AG20443 (cell line): ENCODE measurements at places on chromosomes 5 and 9.

- DNase-seq = no peak
These were observed 341.4 kb upstream of the EDIL3 start for GRCh38 chr5:84725946-84726570.

GRCh38 chr5:180557217-180557809 is 34.0 kb downstream of the SCGB3A1 start:
- DNase-seq = no peak

DNA sequence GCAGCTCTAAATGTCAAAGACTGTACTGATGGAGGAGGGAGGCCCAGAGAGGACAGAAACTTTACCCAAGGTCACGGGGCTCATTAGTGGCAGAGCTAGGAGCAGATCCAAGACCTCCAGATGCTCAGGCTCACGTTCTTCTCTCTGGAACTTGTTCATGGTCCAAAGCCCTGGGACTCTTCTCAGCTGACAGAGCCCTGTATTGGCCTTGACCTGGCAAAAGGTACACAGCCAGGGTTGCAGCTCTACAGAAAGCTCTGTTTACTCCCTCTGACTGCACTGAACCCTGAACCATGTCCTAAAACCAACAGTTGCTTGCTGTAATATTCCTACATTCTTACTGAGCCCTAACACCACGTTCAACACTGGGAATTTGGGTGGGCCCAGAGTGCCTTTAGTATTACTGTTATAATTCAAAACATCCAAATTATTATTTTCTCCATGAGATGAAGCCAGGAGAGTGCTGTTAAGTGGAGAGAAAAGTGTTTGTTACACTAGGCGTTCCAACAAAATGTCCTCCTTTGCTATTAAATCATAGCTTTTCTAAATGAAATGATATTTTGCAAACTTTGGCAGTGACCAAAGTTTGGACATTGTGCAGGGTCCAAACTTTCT is 602.4 kb upstream of the CLINT1 start:
- no peak for DNase-seq

DNA sequence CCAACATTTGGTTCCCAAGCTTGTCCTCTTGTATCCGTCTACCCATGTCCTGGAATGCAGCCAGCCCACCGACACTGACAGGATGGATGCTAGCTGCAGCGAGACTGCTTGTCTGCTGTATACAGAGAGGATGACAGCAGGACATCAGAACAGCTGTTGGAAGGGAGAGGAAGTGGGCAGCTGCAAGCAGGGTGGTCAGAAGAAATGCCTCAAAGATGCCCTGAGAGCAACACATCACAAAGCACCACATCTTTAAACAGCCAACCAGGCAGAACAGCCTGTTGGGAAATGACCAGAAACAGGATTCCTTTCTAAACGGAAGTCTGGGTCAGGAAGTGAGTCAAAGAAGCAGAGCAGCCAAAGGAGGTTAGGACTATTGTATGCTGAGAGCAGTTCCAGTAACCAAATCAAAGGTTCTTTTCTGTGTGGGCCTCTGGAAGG is 219.1 kb downstream of the NDUFS4 start:
- peak; percentile 76 for DNase-seq

DNA sequence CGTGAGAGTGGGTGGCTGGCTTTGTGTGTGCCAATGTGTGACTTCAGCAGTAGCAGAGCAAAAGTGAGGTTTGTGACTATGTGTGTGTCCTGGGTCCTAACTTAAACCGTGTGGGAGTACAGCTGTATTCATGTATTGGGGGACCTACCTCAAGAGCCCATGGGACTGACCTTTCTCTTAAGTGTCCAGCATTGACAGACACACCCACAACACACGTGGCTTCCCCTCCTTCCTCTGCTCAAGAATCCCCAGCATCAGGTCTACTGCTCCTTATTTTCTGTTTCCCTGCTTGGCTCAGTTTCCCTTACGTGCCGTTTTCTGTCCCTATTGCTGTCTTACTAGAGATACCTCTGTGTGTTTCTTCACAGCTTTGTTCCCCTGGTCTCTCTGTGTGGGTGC is 616 bp downstream of the IL11RA start:
- DNase-seq = no peak

- DNase-seq = peak; percentile 76
These were observed 122.1 kb upstream of the DAPK1 start for GRCh38 chr9:87375397-87376073.

DNA sequence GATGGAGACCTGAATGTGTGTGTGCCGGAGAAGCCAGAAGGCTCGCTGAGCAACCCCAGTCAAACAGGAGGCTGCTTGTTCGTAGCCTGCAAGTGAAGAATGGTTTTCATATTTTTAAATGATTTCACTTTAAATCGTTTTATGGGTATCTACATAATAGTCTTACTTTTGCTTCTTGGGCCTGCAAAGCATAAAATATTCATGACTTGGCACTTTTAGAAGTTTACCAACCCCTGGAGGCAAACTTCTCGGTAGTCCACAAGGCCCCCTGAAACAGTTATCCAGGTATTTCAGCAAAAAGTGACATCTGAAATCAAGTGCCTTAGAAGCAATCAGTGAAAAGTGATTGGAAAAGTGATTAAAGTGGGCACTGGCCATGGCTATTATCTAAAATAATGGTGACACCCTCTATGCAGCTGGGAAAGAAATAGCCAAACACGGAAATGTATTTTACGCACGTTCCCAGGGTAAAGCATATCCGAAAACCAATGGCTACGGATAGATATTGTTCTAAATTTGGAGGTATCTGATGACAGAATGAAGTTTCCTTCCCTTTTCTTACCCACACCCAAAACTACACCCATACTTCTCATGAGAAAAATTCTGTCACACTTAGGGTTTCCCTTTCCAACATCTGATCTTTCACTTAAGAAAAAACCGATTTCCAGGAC is 39.0 kb downstream of the RAPGEF1 start:
- DNase-seq = no peak

DNA sequence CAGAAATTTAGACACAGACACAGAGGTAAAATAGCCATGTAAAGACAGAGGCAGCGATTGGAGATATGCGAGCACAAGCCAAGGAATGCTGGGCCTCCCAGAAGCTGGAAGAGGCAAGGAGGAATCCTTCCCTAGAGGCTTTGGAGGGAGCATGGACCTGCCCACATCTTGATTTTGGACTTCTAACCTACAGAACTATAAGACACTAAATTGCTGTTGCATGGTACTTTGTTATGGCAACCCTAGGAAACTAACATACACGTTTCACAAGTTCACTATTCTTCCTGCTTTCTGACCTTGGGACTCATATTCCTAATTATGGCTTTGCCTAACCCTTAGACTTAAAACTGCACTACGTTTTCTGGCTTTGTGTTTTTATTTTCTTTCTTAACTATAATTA is 4.6 kb upstream of the LURAP1L start:
- DNase-seq = no peak

- DNase-seq = no peak
These were observed 113.2 kb downstream of the UNC13B start for GRCh38 chr9:35274993-35275392.

- no peak for DNase-seq
These were observed 17.5 kb upstream of the ERAP1 start for GRCh38 chr5:96825243-96825642.

DNA sequence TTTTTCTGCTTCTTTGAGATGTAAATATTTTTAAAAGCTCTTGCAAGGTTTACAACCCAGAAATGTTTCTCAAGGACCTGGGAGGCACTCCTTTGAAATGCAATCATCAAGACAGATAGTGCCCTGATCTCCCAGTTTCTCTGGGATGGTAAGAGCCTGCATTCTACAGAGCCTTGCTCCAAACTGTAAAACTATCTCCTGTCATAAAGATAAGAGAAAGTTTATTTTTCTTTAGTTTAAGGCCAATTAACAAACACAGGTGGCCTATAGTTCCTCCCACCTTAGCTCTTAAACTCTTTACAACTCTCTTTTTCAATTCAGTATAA is 1231.1 kb upstream of the NUDT12 start:
- DNase-seq = no peak

DNA sequence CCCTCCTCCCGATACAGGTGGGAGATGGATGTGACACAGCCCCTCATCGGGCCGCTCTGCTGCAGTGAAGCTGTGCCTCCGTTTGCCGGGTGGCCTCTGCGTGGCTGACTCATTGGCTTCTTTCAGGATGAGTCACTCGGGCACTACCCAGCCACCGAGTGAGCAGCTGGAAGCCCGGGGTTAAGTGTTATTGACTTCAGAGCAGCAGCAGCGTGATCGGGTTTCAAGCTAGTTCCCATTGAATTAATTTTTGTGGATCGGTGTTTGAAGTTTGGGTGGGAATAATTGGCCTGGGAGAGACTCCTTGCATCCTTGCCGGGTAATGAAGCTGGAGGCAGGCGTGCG is 266.4 kb upstream of the IRX4 start:
- DNase-seq = no peak

- DNase-seq = no peak
These were observed 110.3 kb upstream of the PTCH1 start for GRCh38 chr9:95626885-95627558.

GRCh38 chr9:110049699-110050450 is 158.1 kb downstream of the C9orf152 start:
- DNase-seq = peak; percentile 34

DNA sequence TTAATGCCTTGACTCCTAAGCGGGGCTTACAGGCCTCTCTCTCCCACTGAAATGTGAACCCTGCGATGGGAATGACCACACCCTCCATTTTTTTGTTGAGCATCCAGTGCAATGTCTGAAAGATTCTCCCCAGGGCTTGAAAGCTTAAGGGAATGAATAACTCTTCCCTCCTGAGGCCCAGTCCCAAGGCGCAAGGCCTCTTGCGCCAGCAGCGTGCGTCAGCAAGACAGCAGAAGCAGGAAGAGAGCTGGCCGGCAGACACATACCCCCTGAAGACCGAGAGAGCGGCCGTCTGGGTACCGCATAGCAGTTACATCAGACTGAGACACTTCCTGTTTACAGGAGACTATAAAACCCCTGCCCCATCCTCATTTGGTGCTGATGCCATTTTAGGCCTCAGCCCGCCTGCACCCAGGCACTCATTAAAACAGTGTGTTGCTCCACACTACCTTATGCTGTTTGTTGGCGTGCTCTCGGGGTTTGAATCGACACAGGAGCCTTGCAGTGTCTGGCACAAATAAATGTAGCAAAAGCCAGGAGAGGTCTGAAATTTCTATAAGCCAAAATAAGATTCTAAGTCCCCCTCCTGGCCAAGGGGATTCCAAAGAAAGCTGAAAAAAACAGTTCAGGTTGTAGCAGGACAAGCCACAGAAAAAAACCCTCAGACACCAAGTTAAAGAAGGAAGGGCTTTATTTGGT is 62.3 kb downstream of the GDNF start:
- DNase-seq = no peak

GRCh38 chr9:87513161-87513560 is 15.5 kb downstream of the DAPK1 start:
- DNase-seq = no peak

DNA sequence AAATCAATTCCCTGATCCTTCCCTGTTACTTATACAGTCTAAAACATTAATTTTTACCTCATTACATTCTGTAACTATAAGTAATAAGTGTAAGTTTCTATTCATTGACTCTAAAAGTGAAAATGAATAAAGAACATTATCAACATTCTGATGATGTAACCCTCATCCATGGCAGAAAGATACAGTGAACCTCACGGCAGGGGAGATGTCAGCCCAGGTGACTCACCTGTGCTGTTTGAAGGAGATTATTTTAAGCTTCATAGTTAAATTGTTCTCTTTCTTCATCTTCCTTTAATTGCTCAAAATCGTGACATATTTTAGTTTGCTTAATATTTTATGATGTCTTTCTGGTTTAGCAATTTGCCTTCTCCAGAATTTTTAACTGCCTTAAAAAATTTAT is 268.1 kb downstream of the FSTL4 start:
- no peak for DNase-seq

DNA sequence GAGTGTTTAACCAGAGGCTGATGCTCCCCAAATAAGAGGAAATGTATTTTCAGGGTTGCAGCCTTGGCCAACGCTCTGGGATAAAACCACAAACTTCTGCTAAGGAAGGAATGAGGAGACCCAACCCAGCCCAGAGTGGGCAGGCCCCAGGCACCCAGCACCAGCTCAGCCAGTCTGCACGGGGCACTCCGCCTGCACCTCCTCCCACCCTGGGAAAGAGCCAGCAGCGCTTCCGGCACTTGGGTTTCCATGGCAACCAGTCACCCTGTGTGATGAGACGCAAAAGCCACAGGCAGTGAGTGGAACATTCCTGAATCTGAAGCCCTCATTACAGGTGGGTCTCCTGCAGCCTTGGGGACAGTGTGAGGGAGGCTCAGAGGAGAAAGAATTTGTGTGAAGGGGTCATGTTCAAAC is 85.2 kb upstream of the ZBTB43 start:
- DNase-seq = peak; percentile 21

GRCh38 chr9:14412775-14413174 is 98.8 kb upstream of the NFIB start:
- DNase-seq = no peak

- DNase-seq = peak; percentile 58
These were observed 55.9 kb upstream of the MYO10 start for GRCh38 chr5:16992006-16992405.

DNA sequence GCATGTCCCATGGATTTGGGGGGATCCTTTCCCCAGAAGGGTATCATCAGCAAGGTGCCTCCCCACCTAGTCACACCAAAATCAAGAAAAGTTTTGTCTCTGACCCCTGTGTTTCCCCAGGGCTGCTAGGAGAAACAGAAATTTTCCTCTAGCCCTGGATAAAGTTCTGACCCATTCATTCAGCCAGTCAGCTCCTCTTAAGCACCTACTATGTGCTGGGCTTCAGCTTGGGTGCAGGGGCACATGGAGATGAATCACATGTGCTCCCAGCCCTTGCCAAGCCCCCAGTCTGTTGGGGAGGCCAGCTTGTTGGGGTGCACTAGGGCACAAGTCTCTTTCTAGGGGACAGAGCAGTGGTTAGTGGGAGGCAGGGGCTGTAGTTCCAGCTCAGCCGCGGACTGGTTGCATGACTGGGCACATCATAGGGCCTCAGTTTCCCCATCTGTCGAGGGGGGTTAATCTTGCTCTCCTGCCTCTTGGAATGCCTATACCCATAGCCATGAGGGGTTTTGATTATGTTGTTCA is 3.9 kb downstream of the DAB2IP start:
- no peak for DNase-seq

GRCh38 chr5:51806677-51807076 is 423.4 kb downstream of the ISL1 start:
- no peak for DNase-seq

DNA sequence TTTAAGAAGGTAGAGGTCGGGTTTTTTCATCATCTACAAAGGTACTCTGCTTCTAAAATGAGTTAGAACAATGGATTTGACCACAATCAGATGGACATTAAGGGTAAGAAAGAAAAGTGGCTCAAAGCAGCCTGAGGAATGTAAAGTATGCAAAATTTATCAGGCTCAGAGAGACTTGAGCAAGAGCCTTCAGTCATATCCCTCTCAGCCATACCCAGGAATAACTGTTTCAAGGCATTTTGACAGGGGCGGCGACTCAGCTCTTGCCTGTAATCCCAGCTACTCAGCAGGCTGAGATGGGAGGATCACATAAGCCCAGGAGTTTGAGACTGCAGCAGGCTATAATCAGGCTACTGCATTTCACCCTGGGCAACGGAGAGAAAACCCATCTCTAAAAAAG is 38.8 kb upstream of the ANXA2R start:
- DNase-seq = peak; percentile 76

- DNase-seq = no peak
These were observed 1631.9 kb upstream of the CDH6 start for GRCh38 chr5:29561564-29561963.
